ENCODE measurements at places on chromosomes 4 and X.

GRCh38 chr4:6916587-6917460 is 7.2 kb downstream of the TBC1D14 start:
- no peak for DNase-seq

- DNase-seq, result no peak
Measured at GRCh38 chr4:11783588-11783987, 354.9 kb upstream of the HS3ST1 start.

DNA sequence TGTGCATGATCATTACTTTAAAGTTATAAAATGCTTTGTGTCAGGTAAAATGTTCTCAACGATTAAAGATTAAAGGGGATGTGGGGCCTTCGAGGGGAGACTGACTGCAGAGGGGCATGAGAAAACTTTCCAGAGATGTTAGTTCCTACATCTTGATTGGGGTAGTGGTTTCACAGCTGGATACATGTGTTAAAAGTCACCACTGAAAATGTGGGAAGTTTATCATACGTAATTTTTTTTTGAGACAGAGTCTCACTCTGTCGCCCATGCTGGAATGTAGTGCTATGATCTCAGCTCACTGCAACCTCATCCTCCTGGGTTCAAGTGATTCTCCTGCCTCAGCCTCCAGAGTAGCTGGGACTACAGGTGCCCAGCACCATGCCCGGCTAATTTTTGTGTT is 79.5 kb downstream of the RBM47 start:
- no peak for DNase-seq

- no peak for DNase-seq
Measured at GRCh38 chr4:24928708-24929107, 15.9 kb upstream of the CCDC149 start.

DNA sequence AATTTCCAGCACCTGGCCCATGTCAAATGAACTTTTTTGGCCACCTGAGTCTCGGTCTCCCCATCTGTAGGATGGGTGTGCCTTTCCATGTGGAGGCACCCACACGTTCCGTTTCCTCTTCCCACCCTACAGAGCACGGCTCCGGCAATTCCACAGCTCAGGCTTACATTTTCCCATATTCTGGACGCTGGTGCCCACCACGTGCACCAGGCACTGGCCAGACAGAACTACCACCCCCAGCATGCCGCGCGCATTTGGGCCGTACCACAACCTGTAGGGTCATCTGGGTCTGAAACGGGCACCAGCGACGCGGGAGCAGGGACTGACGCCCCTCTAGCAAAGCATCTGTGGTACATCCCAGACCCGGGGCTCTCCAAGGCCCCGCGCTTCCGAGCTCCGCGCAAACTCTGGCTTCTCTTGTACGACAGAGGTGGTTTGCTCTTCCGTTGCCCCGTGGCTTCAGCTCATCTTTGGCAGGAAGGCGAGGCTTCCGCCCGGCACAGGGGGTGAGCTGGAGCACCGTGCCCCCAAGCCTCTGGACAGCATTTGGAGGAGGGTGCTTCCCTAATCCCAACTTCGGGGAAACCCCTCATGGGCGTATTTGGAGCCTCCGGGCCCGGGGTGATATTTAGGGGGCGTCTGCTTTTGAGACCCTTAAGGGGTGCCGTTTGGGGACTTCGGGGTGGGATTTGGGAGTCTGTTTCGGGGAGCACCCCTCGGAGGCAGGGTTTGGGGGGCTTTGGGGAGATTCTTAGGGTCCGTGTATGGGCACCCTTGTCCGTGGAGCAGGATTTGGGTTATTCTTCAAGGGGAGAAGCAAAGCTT is 3.0 kb upstream of the UBA1 start:
- DNase-seq, result peak; percentile 79

GRCh38 chrX:124534536-124534935 is 188.2 kb downstream of the SH2D1A start:
- DNase-seq, result no peak

GRCh38 chrX:84830836-84831235 is 172.8 kb upstream of the APOOL start:
- DNase-seq, result no peak

DNA sequence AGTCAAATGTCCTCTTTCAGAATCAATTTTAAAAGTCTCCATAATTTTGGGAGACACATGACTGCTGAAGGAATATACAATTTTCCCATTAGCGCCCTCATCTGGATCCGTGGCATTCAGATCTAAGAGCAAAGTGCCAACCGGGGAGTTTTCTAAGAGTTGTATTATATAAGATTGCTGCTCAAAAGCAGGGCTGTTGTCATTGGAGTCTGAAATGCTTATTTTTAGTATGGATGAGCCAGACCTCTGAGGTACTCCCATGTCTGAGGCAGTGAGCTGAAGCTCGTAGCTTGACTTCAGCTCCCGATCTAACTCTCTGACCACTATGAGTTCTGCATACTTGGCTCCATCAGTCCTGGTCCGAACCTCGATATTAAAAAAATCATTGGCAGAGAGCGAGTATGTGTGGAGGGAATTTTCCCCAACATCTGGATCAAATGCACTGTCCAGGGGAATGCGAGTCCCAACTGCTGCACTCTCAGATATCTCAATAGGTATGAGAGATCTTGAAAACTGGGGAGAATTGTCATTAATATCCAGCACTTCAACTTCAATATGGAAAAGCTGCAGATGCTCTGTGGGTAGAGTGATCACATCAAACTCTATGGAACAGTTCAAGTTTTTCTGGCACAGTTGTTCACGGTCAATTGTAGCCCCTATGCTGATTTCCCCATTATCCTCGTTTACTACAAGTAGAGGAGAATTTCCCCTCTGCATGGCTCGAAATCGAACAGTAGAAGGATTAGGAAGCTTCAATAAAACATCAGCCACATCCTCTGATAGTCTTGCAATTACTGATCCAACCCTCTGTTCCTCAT is 917 bp downstream of the PCDH18 start:
- no peak for DNase-seq
